Tibial nerve (tissue), 4 donors: ENCODE measurements at places on chromosomes 2 and 18. TPM values are rescaled to one million over a fixed set of nuclear protein-coding genes. Genes with fewer than 3 reads are reported as not detected.

DNA sequence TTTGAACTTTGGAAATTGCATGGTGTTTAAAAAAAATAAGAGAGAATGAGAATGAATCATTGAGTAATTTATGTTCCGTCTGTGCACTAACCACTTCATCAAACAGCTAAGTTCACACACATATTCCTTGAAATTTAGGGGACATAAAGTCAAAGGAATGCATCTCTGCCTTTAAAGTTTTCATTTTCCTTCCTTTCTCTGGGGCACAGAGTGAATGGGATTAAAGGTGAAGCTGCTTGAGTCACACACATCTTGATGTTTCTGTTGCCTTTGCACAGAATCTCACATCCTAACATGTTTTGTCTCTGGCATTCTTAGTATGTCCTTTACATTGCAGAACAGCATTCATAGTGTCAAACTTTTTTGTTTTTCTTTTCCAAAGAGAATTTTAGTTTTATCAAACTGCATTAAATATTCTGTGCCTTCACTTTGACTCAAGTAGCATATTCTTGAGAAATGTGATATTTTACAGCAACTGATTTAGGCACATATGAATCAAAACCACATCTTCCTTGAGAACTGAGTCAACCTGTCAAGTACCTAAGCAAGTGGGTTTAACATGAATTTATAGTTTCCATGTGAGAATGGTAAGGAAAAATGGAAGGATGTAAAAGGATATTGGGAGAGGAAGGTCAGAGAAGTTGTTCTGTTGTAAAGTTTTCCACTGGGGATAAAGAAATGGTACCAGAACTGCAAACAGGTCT, 169.1 kb upstream of the THUMPD2 start:
- no peaks in the 10 kb centered on the region for H3K27me3 ChIP-seq
- H3K27ac ChIP-seq = no peak overlapping the region
- H3K4me3 ChIP-seq = no peak overlapping the region
- H3K4me1 ChIP-seq = no peaks in the 10 kb centered on the region
- no peak for DNase-seq

- no peak overlapping the region for H3K4me3 ChIP-seq
- no peaks in the 10 kb centered on the region for H3K4me1 ChIP-seq
- H3K27ac ChIP-seq = no peak overlapping the region
- no peak for DNase-seq
- no peaks in the 10 kb centered on the region for H3K27me3 ChIP-seq
These were observed 35.2 kb downstream of the C1QL2 start for GRCh38 chr2:119123389-119123788.

GRCh38 chr18:55096263-55096951, 137.1 kb upstream of the CCDC68 start:
- DNase-seq = peak; percentile 16
- no peaks in the 10 kb centered on the region for H3K4me1 ChIP-seq
- H3K27me3 ChIP-seq = no peaks in the 10 kb centered on the region
- no peaks in the 10 kb centered on the region for H3K36me3 ChIP-seq
- H3K27ac ChIP-seq = no peak overlapping the region

DNA sequence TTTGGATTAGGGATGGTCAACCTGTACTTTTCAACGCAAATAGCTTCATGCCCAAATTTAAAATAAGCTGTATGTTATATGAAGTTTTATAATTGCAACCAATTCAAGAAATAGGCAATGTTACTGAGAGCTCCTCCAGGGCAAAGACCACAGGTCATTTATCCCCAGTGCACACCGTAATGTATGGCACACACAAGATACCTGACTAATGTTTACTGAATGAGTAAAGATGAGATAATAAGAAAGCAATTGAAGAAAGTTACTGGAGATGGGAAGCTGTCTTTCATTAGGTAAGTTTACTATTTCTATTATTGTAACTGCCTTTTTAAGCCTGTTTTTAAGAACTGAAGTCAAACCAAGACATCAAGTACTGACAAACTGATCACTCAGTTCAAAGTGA, 184.5 kb upstream of the VRK2 start:
- H3K4me1 ChIP-seq = no peaks in the 10 kb centered on the region
- DNase-seq = no peak
- H3K27me3 ChIP-seq = no peaks in the 10 kb centered on the region
- H3K4me3 ChIP-seq = no peak overlapping the region

GRCh38 chr18:48825101-48825745, 125.5 kb downstream of the SMAD7 start:
- no peak for DNase-seq
- H3K4me1 ChIP-seq = peaks cover 18% of the 10 kb centered on the region
- no peaks in the 10 kb centered on the region for H3K27me3 ChIP-seq
- H3K36me3 ChIP-seq = peaks cover 32% of the 10 kb centered on the region
- peak overlapping the region; percentile 32 for H3K27ac ChIP-seq
- H3K4me3 ChIP-seq = no peak overlapping the region

GRCh38 chr2:27956888-27957287, 66.4 kb downstream of the BABAM2 start:
- no peak overlapping the region for H3K4me3 ChIP-seq
- H3K27ac ChIP-seq = no peak overlapping the region
- H3K36me3 ChIP-seq = no peaks in the 10 kb centered on the region
- H3K27me3 ChIP-seq = no peaks in the 10 kb centered on the region

DNA sequence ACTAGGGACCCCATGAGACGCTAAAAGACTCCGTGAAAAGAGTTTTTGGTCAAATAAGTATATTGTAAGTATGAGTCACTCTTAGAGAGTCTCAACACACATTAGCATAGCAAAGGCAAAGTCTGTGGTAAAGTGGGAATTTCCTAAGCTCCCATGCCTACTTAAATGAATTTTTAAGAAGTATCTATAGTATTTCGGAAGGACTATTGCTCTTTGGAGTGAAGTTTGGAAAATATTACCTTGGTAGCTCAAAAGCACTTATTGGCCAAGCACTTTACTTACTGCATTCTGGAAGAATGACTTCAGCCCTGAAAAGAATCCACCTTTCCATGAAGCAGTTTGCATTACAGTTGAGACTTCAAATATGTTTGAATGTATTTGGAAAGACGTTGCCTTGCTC, 57.1 kb downstream of the CAVIN2 start:
- H3K27ac ChIP-seq = no peak overlapping the region
- H3K27me3 ChIP-seq = no peaks in the 10 kb centered on the region
- no peaks in the 10 kb centered on the region for H3K4me1 ChIP-seq
- no peak overlapping the region for H3K4me3 ChIP-seq

GRCh38 chr2:25651066-25651465, 22.3 kb downstream of the DTNB start:
- no peaks in the 10 kb centered on the region for H3K4me1 ChIP-seq
- no peak overlapping the region for H3K27ac ChIP-seq
- H3K36me3 ChIP-seq = no peaks in the 10 kb centered on the region
- H3K4me3 ChIP-seq = no peak overlapping the region
- no peaks in the 10 kb centered on the region for H3K27me3 ChIP-seq
- DNase-seq = no peak

DNA sequence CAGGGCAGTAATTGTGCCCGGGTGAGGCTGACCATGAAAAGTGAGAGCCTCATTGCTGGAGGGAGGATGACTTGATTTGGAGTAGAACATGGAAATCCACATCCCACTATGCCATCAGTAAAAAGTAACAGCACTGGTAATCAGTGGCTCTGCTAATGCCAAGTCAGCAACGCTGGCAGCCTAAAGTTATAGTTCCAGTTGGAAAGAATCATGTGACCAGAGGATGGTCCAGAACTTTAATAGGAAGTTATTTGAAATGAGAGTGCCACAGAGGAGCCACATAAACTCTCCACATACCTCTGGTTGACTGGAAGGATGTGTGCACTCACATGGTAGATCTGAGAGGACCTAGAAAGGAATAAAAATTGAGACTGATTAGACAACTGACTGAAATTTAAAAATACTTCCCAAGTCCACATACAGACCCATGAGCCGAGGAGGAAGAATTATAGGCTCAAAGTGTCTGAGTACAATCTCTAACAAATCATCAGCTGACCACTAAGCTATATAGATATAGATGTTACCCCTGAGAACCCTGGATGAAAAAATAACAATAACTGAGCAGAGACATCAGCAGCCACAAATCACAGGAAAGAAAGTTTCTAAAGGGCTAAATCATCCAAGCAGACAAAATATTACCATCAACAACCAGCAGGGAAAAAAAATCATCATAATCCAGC, 346.8 kb downstream of the STK39 start:
- H3K36me3 ChIP-seq = no peaks in the 10 kb centered on the region
- no peaks in the 10 kb centered on the region for H3K4me1 ChIP-seq
- no peaks in the 10 kb centered on the region for H3K27me3 ChIP-seq
- no peak for DNase-seq
- H3K4me3 ChIP-seq = no peak overlapping the region

DNA sequence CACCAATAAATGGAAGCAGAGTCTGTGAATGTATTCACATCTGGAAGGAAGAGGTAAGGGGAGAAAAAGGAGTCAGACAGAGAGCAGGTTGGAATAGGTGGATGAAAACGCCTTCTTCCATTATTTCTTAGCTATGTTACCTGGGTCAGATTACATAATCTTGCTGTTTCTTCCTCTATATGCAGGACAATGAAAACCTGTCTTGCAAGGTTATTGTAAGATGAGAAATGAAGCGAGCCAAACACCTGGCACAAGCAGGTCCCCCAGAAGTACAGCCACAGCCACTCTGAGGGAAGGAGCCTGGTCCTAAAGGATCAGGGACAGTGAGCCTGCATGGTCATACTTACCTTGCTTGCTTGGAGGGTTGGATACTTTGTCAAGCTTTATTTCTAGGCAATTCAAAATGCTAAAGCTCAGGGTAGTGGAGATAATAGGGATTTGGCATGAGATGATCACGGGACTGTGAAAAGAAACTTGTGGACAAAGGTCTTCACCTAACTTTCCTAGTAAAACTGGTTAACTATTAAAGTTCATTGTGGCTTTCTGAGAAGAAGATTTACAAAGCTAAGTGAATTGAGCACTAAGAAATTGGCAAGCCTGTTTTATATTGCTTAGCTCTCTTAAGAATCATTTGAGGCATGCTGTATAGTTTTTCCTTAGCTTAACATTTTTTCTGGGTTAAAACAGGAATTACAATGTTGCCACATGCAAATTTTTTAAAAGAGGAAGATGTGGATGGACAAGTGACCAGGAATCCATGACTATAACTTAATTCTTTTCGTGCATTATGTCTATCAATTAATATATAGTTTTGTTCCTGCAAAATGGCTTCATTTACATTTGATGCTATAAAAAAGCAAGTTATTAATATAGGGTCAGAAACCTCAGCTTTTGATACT, 15.7 kb upstream of the PLA2R1 start:
- peaks cover 4% of the 10 kb centered on the region for H3K4me1 ChIP-seq
- no peak overlapping the region for H3K27ac ChIP-seq
- no peaks in the 10 kb centered on the region for H3K27me3 ChIP-seq
- no peak for DNase-seq
- no peaks in the 10 kb centered on the region for H3K36me3 ChIP-seq

DNA sequence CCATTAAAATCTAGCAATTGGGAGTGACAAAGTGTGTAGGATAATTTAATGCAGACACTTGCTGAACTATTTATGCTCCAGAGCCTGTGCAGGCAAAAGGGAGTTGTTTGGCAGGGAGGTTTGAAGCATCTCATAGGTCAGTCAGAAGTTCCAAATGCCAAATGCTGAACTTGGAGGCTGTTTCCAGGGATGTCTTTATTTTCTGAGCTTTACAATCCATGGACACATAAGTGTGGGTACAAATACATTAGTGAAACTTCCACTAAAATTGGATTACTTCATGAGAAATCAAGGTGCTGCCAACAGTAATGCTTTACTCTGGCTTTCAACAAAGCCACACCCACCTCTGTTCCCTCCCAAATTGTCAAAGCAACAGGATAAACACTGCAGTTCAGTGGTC, 422.1 kb upstream of the SETBP1 start:
- no peaks in the 10 kb centered on the region for H3K36me3 ChIP-seq
- no peaks in the 10 kb centered on the region for H3K27me3 ChIP-seq

DNA sequence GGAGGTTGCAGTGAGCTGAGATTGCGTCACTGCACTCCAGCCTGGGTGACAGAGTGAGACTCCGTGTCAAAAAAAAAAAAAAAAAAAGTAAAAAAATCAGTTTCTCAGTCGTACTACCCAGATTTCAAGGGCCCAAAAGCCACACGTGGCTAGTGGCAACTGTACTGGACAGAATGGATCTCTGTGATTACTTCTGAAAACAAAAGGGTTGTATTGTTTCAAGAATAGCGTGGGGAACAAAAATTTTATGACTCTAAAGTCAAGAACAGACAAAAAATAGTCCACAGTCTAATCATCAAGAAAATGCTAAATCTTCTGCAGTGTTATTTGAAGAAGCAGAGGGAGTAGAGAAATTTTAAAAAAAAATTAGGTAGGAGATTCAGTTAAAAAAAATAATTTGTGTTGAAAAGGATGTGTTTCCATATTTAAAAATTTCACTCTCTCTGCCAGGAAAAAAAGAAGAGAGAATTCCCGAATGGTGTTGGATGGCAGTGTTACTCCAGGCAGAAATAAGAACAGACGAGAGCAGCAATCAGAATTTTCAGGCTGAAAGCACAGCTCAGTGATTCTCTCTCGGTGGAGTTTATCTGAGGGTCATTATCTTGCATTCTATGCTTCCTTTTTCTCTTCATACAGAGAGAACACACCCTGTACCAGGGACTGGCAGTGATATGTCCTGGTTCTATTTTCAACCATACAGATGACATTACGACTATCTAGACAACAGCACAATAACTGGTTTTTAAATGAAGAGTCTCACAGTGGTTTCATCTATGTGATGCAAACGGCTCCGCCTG, 61.8 kb downstream of the CABYR start:
- no peak overlapping the region for H3K27ac ChIP-seq
- peaks cover 24% of the 10 kb centered on the region for H3K4me1 ChIP-seq
- H3K4me3 ChIP-seq = no peak overlapping the region

GRCh38 chr18:26453386-26453901, 94.9 kb downstream of the KCTD1 start:
- H3K27ac ChIP-seq = no peak overlapping the region
- DNase-seq = no peak
- peaks cover 33% of the 10 kb centered on the region for H3K36me3 ChIP-seq
- no peaks in the 10 kb centered on the region for H3K4me1 ChIP-seq

DNA sequence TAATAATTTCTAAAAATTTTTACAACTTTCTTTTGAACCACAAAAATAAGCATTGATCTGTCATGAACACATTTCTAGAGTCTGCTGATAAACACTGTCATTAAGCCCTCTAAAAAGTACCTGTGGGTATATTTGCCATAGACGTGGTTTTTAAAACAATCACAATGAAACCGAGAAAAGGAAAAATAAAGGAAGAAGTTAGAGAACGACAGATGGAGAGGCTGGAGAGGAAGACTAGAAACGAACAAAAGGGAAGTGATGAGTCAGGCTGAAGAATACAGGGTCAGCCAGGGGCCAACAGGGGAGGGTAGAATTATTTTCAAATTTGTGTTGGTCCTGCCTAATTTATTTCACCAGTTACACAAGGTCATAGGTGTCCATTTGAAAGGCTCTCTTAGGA, 62.0 kb downstream of the MYL12B start:
- no peak for DNase-seq
- H3K4me1 ChIP-seq = peaks cover 3% of the 10 kb centered on the region
- no peak overlapping the region for H3K4me3 ChIP-seq
- H3K27me3 ChIP-seq = no peaks in the 10 kb centered on the region
- H3K27ac ChIP-seq = no peak overlapping the region

ZSWIM2 gene
- not detected for total RNA-seq

LHCGR gene
- 0.63 TPM for total RNA-seq

NDC80 gene
- total RNA-seq = 0.63 TPM

TMEM178A gene
- 4.2 TPM for total RNA-seq

CCT7 gene
- 245 TPM for total RNA-seq

ELAC1 gene
- total RNA-seq = 7.1 TPM
